Activated naive CD8-positive, alpha-beta T cell treated with anti-CD3 and anti-CD28 coated beads, Interleukin-2, amount 10 ng/mL, durations not matched to agents 7 days and 5 days (primary cell): ENCODE measurements at places on chromosomes 2 and 18. TPM values are rescaled to one million over a fixed set of nuclear protein-coding genes. Genes with fewer than 3 reads are reported as not detected.

CMPK2 gene
- total RNA-seq: 106 TPM

CYP26B1 gene
- total RNA-seq: not detected

CYP1B1 gene
- total RNA-seq: 8.6 TPM

HOXD9 gene
- total RNA-seq: not detected

ACVR1C gene
- total RNA-seq: 2.0 TPM

TEX44 gene
- total RNA-seq: not detected

TMEM247 gene
- total RNA-seq: not detected

MAL gene
- total RNA-seq: 184 TPM

TMEM200C gene
- total RNA-seq: not detected

CCDC148 gene
- total RNA-seq: not detected

DYNAP gene
- total RNA-seq: not detected

GAL3ST2 gene
- total RNA-seq: 0.43 TPM

APCDD1 gene
- total RNA-seq: not detected

CENPA gene
- 34.4 TPM for total RNA-seq

CNRIP1 gene
- not detected for total RNA-seq

PPM1B gene
- total RNA-seq: 60.4 TPM

SERPINB10 gene
- not detected for total RNA-seq

FN1 gene
- total RNA-seq: 0.53 TPM

ALLC gene
- total RNA-seq: not detected

DSG1 gene
- total RNA-seq: not detected

CHN1 gene
- total RNA-seq: 3.5 TPM

TUBA3E gene
- not detected for total RNA-seq

CCDC195 gene
- not detected for total RNA-seq

SLC11A1 gene
- total RNA-seq: 1.7 TPM

PRKAG3 gene
- total RNA-seq: not detected

IL37 gene
- total RNA-seq: not detected

CBLN2 gene
- not detected for total RNA-seq

SCN9A gene
- not detected for total RNA-seq

MOGAT1 gene
- not detected for total RNA-seq

CRYBA2 gene
- total RNA-seq: not detected

SCG2 gene
- total RNA-seq: not detected

PID1 gene
- total RNA-seq: 0.11 TPM

ZBTB14 gene
- total RNA-seq: 34.2 TPM

PAX3 gene
- total RNA-seq: not detected

SPEG gene
- total RNA-seq: 18.1 TPM

TNS1 gene
- total RNA-seq: 15.1 TPM

ZAP70 gene
- total RNA-seq: 350 TPM

GPR155 gene
- total RNA-seq: 25.8 TPM

AQP12A gene
- not detected for total RNA-seq

KLHL14 gene
- not detected for total RNA-seq

HTRA2 gene
- total RNA-seq: 46.6 TPM

CLEC4F gene
- total RNA-seq: not detected

TSPYL6 gene
- total RNA-seq: not detected

SH3RF3 gene
- total RNA-seq: 0.31 TPM

DSC3 gene
- not detected for total RNA-seq

RRM2 gene
- 320 TPM for total RNA-seq

HNRNPLL gene
- total RNA-seq: 63.0 TPM

MROH2A gene
- total RNA-seq: not detected
